Activated CD8-positive, alpha-beta memory T cell treated with anti-CD3 and anti-CD28 coated beads for 48 hours (primary cell): ENCODE measurements at places on chromosomes 5 and 9.

GRCh38 chr9:129081388-129081904 is 535 bp downstream of the DOLPP1 start:
- no peak for DNase-seq

- no peak for DNase-seq
Observed at GRCh38 chr9:5549658-5550650, 39.6 kb downstream of the PDCD1LG2 start.

DNA sequence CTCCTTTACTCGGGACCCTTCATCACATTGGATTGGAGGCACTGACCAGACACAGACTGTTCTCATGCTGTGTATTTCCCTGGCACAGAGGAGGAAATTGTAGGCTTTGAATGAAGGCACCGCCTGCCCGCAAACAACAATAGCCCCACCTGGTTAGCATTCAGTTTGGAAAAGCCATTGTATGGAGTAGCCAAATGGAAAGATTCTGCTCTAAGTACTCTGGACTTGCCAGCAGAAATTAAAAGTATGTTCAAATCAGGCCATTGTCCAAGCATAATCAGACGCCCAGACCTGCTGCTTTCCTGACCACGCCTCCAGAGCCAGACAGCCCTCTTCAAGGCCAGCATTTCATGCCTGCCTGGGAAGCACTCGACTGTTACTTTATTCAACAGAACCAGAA is 8.0 kb upstream of the SEMA4D start:
- no peak for DNase-seq

- no peak for DNase-seq
Observed at GRCh38 chr9:14822666-14823065, 87.6 kb downstream of the FREM1 start.
